SW480 (cell line): ENCODE measurements at places on chromosomes 16 and 17.

- no peak for DNase-seq
Observed at GRCh38 chr17:17196776-17197175, 9.4 kb downstream of the PLD6 start.

- no peak for DNase-seq
Observed at GRCh38 chr17:62070900-62071299, 5.8 kb upstream of the MED13 start.

DNA sequence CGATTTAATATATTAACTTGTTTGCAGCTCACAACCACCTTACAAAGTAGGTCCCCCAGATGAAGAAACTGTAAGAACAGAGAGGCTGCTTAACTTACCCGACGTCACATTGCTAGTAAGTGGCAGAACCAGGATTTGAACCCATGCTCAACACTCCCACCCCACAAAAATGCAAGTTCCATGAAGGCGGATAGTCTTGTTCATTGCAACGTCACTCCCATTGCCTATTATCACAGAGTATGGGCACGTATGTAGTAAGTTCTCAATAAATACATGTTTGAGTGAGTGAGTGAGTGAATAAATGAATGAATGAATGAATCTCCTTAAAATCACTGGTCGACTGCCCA, 1.1 kb downstream of the USP31 start:
- peak; percentile 12 for DNase-seq

GRCh38 chr16:802914-803753, 2.6 kb upstream of the GNG13 start:
- DNase-seq: no peak

- no peak for DNase-seq
Observed at GRCh38 chr17:33152783-33153182, 140.3 kb downstream of the ASIC2 start.

DNA sequence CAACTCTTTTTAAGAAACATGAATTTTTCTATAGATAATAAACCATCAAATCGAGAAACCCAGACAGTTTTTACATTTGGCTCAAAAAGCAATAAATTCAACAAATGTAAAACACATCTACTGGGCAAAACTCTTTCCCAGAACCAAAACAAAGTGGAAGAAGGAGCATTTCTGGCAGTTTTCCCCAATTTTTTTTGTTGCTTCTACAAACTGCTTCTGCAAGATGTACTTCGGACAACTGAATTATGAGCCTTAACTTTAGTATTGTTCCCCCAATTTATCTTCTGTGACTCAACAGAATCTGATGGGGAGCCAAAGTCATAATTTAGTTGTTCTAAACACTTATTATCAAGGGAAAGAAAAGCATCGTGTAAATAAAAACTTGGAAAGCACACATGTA, 1047.2 kb downstream of the CDH11 start:
- no peak for DNase-seq

- DNase-seq: peak; percentile 46
Observed at GRCh38 chr17:68981288-68981687, 26.1 kb upstream of the ABCA8 start.

DNA sequence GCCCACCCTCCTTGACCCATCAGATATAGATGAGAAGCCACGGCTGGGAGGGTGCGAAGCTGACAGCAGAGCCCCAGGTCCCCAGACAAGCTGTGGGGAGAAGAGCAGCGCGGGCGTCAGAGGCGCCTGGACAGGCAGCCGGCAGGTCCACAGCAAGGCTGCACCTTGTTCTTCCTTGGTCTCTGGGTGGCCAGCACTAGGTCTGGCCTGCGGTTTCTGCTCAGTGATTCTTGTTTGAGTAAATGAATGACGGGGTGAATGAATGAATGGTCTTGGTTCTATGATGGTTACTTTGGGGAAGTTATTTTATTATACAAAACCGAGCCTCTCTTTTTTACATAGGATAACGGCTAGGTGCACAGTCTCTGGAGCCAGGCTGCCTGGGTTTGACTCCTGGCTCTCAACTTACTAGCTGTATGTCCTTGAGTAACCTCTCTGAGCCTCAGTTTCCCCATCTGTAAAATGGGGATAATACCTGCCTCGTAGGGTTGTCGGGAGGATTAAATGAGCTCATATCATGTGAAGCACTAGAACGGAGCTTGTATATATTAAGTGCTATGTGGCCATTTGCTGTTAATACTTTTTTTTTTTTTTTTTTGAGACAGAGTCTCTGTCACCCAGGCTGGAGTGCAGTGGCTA, 86.1 kb downstream of the RAB11FIP4 start:
- DNase-seq: no peak

GRCh38 chr16:34743115-34743514, 1283.7 kb downstream of the TP53TG3F start:
- no peak for DNase-seq

DNA sequence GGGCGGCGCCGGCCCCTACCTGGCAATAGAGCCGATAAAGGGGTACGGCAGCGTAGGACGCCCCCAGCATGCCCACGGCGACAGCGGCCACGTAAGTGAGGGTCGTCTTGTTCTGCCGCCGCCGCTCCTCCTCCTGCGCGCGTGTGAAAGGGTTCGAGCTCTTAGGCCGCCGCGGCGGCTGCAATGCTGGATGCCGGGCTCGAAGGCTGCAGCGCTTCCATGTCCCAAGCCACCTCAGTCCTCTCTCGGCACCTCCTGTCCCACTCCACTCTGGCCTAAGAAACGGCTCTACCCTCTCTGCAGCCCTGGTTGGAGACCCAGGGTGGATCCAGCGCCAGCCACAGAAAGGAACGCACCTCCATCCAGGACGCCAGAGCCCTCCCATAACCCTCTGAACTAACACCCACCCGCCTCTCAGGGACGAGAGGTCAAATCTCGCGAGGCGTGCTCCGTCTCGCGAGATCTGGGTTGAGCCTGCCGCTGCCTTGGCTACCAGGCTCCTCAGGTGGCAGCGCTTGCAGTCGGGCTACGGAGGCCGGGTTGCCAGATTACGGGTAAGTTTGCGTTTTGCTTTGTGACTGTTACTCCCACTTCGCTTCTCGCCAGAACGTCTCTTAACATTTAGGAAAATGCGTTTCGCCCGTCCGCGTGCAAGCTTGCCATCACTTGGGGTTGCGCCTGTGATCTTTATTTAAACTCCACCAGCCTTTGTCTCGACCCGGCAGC, at the start of the genes COX11 and STXBP4:
TSS of gene COX11 (minus strand) at position 393 of the 726 bp plus-strand sequence. CDS start at position 385, 8 bp downstream.
TSS of gene STXBP4 (plus strand) at position 504 of the 726 bp plus-strand sequence. CDS start 17,455 bp downstream, outside the sequence.
- peak; percentile 95 for DNase-seq

DNA sequence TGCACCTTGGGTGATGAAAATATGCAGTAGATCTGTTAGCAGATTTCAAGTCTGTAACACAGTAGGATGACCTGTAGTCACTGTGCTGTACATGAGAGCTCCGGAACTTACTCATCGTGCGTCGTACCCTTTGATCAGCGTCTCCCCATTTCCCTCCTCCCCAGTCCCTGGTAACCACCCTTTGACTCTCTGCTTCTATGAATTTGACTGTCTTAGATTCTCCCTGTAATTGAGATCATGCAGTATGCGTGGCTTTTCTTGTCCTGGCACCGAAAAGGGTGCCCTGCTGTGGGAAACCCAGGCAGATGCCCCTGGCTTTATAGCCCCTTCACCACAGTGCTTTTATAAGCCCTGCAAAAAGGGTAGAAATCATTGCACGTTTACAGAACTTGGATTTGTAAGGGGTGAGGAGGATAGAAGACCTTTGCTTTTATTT, 20.5 kb downstream of the CLEC16A start:
- DNase-seq: peak; percentile 70

DNA sequence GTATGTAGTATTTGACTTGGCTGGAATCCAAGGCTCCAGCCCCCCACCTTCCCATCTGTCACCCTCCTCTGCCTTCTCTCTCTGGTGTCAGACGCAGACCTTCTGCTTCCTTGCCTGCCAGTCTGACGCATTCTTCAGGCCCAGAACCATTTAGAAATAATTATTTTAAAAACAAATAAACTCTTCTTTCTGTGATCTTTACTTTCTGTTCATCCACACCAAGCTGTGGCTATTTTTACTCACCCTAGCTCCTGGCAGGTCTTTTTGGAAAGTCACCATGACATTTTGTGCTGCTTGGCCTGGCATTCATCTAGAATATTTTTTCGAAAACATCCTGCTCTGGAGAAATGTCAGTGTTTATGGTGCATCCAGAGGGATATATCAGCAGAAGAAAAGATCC, 330.7 kb upstream of the ASIC2 start:
- no peak for DNase-seq

GRCh38 chr16:9817586-9817985, 364.6 kb downstream of the GRIN2A start:
- no peak for DNase-seq

GRCh38 chr17:73645050-73645871, 1.0 kb upstream of the SDK2 start:
- peak; percentile 55 for DNase-seq

- no peak for DNase-seq
Observed at GRCh38 chr17:77438241-77439188, 297.7 kb downstream of the SEC14L1 start.

- DNase-seq: no peak
Observed at GRCh38 chr16:84643180-84643583, 5.1 kb upstream of the KLHL36 start.

DNA sequence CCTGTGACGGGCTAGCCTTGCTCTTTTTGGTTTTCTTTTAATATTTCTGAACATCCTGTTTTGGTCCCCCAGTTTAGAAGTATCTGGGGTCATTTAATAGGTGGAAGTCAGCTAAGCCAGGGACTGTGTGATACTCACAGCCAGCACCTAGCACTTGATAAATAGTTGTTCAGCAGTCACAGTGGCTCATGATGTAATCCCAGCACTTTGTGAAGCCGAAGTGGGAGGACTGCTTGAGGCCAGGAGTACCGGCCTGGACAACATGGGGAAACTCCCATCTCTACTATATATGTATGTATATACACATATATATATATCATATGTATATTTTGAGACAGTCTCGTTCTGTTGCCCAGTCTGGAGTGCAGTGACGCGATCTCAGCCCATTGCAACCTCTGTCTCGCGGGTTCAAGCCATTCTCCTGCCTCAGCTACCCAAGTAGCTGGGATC, 1.8 kb upstream of the ZNRF1 start:
- no peak for DNase-seq

GRCh38 chr16:28283173-28283572, 9.2 kb upstream of the SBK1 start:
- no peak for DNase-seq

- no peak for DNase-seq
Observed at GRCh38 chr17:56583772-56584171, 9.7 kb upstream of the NOG start.

DNA sequence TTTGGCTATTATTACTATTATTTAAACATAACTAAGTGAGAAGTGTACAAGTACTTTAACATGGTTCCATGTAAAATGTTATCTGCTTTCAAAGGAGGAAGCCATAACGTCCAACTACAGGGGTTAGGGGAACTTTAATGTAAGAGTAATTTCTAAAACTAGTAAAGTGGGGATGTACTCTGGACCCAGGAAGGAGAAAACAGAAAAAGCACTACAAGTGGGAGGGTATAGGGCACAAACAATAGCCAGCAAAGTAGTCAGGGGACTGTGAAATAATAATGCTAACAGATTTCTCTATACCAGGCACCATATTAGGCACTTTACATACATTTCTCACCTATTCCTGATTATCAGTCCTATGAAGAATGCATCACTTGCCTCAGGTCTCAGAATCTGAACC, 19.6 kb downstream of the USP31 start:
- DNase-seq: no peak

- no peak for DNase-seq
Observed at GRCh38 chr16:20107083-20107482, 33.4 kb upstream of the GPR139 start.

- DNase-seq: no peak
Observed at GRCh38 chr16:85502357-85502756, 110.8 kb upstream of the GSE1 start.

GRCh38 chr17:56835264-56835585, 1.3 kb downstream of the DGKE start:
- no peak for DNase-seq

DNA sequence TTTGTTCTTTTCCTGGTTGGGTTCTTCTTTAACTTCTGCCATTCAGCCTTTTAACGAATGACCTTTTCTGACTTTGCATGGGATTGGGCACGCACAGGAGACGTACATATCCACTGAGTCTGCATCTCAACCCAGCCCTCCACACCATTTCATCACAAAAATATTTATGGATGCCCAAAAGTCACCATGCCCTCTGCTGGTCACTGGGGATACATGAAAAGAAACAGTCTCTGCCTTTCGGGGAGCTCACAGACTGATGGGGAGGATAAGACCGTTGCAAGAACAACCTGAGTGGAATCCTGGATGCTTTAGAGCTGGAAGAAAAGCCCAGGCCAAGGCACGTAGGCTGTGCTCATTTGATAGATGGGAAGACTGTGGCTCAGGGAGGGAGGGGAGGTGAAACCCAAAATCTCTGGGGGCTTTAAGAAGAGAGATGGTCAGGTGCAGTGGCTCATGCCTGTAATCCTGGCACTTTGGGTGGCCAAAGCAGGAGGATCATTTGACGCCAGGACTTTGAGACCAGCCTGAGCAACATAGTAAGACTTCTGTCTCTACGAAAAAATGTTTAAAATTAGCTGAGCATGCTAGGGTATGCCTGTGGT, 7.9 kb upstream of the MT2A start:
- peak; percentile 60 for DNase-seq

- DNase-seq: peak; percentile 33
Observed at GRCh38 chr16:30184096-30184890, 891 bp downstream of the CORO1A start.

GRCh38 chr17:78391843-78392242, 13.4 kb downstream of the PGS1 start:
- peak; percentile 29 for DNase-seq

DNA sequence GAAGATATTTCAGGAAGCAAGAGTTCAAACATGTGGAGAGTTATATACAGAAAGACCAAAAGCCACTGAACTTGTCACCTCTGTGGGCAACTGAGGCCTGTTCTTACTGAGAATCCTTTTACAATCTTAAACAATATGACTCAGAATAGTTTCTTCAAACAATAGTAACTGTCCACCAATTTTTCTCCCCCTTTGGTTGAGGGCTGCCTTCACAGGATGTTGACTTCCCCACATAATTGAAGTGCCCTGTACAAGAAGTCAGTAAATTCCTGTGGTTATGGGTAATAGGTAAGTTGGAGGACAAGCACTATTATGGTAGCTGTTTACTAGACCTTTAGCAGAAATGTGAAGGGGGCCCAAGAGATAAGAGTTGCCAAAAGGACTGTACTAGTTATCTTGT, 215.8 kb downstream of the CDH8 start:
- no peak for DNase-seq
